ENCODE measurements at places on chromosomes 11 and 22. TPM values are rescaled to one million over a fixed set of nuclear protein-coding genes. Genes with fewer than 3 reads are reported as not detected.

Gene ACER3
- total RNA-seq, result 12.5 TPM

Gene VSIG10L2
- not detected for total RNA-seq

Gene MTMR2
- 13.5 TPM for total RNA-seq

Gene RCE1
- total RNA-seq, result 23.7 TPM

Gene ZBTB16
- 7.4 TPM for total RNA-seq

Gene PIK3IP1
- 63.0 TPM for total RNA-seq

Gene FREY1
- total RNA-seq, result 3.9 TPM

Gene GLB1L3
- total RNA-seq, result 6.8 TPM

Gene DMC1
- 12.3 TPM for total RNA-seq

Gene DSCAML1
- 0.25 TPM for total RNA-seq

Gene TMEM132A
- total RNA-seq, result 0.47 TPM

Gene VPREB1
- not detected for total RNA-seq

Gene CCND1
- total RNA-seq, result 0.21 TPM

Gene ABTB2
- total RNA-seq, result 0.55 TPM

Gene GVQW3
- 5.7 TPM for total RNA-seq

Gene PDGFD
- total RNA-seq, result not detected

Gene OR56A3
- not detected for total RNA-seq

Gene TMEM191B
- 0.87 TPM for total RNA-seq

Gene PHETA2
- total RNA-seq, result 2.6 TPM

Gene KRTAP5-11
- not detected for total RNA-seq

Gene ENDOD1
- total RNA-seq, result 16.8 TPM

Gene PTDSS2
- total RNA-seq, result 25.2 TPM

Gene OR52A1
- total RNA-seq, result not detected

Gene TRPT1
- total RNA-seq, result 20.0 TPM

Gene CTNND1
- total RNA-seq, result 5.1 TPM

Gene SLC1A2
- not detected for total RNA-seq

Gene IFT27
- total RNA-seq, result 29.0 TPM

Gene CLDN5
- 0.25 TPM for total RNA-seq

Gene FAM180B
- 0.25 TPM for total RNA-seq

Gene CHKB
- total RNA-seq, result 142 TPM

Gene APOL4
- total RNA-seq, result 0.57 TPM

Gene PAMR1
- not detected for total RNA-seq

Gene SAA4
- not detected for total RNA-seq

Gene EXPH5
- total RNA-seq, result 3.3 TPM

Gene TOM1
- total RNA-seq, result 37.8 TPM

Gene RIMBP3B
- 0.84 TPM for total RNA-seq

Gene IL17REL
- not detected for total RNA-seq

Gene OR52E2
- total RNA-seq, result not detected

Gene OR51B5
- not detected for total RNA-seq

Gene KRTAP5-1
- not detected for total RNA-seq

Gene CCDC15
- total RNA-seq, result 7.3 TPM

Gene ARHGAP42
- 0.10 TPM for total RNA-seq

Gene C11orf65
- total RNA-seq, result 1.7 TPM

Gene KIF18A
- 34.5 TPM for total RNA-seq

Gene FAM89B
- 34.1 TPM for total RNA-seq

Gene LARGE2
- 0.44 TPM for total RNA-seq
